ENCODE measurements at places on chromosomes 16 and 17.

DNA sequence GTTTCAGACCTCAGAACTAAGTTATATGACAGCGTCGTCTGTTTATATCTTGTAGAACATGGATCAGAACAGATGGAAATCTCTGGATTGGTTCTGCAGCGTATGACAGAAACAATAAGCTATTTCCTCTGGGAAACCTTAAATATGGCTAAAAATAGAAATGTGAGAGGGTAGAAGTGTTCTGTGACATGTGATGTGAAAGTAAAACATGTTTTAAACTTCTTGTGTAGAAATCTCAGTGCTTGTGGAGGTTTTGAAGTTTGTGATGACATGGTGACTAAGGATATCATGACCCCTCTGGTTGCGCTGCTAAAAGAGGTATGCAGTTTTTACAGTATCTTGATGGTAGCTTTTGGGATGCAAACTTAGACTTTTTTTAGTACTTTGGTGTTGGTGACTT lies 2.8 kb downstream of the HEATR3 start:
- no peak for DNase-seq

- DNase-seq, result no peak
These were observed 7.5 kb downstream of the ASPSCR1 start for GRCh38 chr17:81984773-81985410.

GRCh38 chr16:87580855-87581261 lies 21.4 kb upstream of the JPH3 start:
- DNase-seq, result no peak

DNA sequence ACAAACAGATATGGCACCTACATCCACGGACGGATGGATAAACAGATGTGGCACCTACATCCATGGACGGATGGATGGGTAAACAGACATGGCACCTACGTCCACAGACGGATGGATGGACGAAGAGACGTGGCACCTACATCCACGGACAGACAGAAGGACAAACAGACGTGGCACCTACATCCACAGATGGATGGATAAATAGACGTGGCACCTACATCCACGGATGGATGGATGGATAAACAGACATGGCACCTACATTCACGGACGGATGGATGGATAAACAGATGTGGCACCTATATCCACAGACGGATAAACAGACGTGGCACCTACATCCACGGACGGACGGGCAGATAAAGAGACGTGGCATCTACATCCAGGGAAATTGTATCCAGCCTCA lies 45.6 kb downstream of the TIMM22 start:
- DNase-seq, result no peak

DNA sequence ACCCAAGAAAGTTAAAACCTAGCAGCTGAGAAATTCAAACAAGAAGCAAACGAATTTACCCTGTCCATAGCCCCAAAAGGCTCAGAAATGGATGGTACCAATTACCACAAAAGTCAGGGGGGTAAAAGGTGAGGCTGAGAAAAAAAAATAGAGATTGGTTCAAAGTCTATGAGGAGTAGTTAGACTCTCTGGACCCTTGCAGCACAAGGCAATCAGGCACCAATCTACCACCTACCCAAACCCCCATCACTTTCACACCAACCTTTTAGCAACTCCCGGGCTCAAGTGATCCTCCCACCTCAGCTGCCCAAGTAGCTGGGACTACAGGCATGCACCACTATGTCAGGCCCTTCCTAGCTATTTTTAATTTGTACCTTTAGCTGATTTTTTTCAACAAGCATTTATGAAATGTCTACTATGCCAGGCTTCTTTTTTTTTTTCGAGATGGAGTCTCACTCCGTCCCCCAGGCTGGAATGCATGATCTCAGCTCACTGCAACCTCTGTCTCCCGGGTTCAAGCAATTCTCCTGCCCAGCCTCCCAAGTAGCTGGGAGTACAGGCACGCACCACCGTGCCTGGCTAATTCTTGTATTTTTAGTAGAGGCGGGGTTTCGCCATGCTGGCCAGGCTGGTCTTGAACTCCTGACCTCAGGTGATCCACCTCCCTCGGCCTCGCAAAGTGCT lies 40.8 kb downstream of the USP32 start:
- no peak for DNase-seq

DNA sequence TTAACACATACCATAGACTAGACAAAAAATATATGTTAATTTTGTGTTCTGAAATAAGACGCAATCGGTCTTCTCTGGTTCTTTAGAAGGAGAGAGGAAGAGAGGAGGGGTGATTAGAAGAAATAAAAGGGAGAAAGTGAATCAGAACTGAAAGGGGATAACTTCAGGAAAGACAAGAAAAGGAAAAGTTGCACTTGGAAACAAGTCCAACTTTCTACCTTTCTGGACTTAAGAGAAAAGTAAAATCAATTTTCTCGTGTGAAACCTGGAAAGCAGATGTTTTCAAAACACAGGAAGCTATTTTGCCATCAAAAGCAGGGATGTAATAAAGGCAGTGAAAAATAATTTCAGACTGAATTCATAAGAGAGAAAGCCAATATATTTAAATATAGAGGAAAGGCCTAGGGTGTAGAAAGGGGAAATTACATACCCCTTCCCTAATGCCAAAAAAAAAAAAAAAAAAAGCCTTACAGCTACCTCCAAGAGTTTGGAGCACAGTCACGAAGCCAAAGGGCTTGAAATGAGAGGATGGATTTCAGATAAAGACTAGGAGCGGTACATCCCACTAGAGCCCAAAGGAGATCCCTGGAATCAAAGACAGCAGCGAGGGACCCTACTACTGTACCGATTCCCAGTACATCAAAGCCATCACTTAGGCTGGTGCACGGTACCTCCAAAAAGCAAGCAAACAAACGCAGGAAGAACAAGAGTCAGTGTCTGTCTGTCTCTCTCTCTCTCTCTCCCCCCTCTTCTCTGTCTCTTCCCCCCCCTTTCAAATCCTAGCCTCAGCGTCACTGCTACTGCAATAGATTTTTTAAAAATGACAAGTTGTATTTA lies 12.1 kb upstream of the ZFHX3 start:
- DNase-seq, result no peak

GRCh38 chr16:78448658-78449271 lies 349.3 kb downstream of the WWOX start:
- DNase-seq, result no peak

DNA sequence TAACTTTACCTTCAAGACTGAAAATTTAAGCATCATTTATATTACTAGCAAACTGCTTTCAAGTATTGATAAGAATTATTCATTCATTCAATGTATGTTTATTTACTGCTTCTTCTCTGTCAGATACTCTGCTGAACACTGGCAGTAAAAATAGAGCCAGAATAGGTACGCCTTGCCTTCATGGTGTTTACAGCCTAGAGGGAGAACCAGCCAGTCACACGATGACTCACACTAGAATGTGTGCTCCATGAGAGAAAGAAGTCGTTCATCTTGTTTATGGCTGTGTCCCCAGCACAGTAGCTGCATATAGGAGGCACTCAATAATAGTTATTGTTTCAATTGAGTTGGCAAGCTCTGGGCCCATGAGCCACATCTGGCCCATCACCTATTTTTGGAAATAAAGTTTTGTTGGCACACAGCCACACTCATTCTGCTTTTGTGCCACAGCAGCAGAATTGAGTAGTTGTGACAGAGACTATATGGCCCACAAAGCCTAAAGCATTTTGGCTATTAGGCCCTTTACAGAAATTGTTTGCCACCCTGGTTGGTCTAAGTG lies 84.2 kb downstream of the TMC6 start:
- DNase-seq, result no peak

DNA sequence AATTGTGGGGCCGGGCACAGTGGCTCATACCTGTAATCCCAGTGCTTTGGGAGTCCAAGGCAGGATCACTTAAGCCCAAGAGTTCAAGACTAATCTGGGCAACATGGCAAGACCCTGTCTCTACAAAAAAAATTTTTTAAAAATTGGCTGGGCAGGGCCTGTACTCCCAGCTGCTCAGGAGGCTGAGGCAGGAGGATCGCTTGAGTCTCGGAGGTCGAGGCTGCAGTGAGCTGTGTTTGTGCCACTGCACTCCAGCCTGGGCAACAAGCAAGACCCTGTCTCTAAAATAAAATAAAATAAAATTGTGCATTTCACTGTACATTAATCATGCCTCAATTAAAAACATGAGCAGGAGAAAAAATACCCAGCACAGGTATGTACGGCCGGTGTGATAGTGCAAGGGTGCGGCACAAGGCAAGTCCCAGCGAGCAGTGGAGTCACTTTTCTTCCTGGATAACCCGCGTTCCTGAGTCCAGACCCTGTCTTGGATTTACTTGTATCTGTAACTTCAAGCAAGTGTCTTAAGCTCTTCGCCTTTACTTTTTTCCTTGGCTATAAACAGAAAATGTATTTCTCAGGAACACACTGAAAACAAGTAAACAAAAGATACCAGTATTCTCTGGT lies 11.4 kb downstream of the ZDHHC7 start:
- DNase-seq, result no peak

DNA sequence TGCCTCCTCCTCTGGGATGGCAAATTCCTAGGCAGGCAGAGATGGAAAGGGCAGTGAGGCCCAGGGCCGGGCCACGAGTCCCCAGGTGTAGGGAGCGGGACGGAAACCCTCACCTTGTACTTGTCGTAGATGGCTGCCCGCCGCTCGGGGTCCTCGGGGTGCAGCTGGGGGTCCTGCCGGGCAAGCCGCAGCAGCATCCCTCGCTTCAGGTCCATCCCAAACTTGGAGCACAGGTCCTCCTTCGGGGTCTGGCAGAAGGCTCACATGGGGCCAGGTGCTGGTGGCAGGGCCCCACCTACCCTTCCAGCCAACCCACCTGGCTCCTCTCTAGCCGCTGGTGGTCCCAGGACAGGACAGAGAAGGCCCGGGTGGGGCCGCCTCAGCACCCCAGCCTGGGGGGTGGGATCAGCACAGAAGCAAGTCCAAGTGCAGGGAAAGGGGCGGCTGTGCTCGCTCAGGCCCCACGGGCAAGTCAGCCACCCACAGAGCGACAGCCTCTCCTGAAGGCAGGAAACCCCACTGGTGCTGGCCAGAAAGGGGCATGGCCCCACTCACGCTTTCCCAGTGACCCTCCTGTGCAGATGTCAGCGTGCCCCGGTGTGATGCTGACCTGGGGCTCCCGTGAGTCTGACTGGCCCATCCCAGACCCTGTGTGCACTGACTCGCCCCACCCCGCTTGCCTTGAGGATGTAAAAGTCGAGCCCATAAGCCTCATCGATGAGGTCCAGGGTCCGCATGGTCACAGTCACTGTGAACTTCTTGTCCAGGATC lies 1.8 kb downstream of the MRPL28 start:
- no peak for DNase-seq

GRCh38 chr17:58722696-58723095 lies 30.3 kb downstream of the RAD51C start:
- DNase-seq, result no peak

DNA sequence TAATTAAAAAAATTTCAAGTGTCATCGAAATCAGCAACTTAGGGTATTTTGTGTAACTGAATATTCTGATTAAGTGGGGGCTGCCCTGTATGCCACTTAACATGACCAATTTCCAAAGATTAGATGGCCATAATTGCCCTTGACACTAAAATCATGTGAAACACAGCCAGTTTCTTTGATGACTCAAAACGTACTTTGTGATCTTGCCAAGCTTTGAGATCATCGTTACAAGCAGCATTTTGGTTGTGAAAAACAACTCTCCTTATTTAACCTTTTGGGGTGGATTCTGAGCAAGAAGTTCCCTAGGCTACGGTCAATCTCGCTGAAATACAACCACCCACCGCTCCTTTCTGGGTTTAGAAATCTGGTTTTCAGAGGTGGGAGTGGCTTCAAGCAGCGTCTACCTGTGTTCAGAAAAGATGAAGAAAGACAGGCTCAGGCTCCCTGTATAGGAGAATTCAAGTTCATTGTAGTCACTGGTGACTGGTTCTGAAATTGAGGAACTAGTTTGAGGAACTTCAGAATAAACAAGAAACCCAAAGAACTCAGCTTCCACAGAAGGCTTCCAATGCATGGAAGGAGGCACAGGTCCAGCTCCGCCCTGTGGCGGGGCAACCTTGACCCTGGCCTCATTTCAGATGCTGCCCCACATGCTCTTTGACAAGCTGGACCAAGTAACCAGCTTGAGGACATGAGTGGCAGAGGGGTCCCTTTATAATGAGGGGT lies 9.4 kb downstream of the MAP3K14 start:
- no peak for DNase-seq

- DNase-seq, result no peak
These were observed 72.7 kb downstream of the ABCC1 start for GRCh38 chr16:16021988-16022682.

DNA sequence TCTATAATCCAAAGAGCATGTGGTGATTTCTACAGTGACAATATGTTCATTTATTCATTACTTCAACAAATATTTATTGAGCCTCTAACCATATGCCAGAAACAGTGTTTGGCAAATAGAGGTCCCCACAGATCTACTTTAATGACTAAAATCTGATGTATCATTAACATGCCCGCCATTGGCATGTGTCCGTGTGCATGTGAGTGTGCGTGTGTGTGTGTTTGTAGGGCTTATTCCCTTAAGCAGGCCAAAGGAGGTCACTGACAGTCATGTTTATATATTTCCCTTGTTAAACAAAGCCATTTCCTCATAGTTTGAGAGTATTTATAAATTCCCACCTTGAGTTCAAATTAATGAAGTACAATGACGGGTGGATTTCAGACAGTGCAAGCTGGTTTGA lies 174.4 kb upstream of the IRX6 start:
- DNase-seq, result no peak

DNA sequence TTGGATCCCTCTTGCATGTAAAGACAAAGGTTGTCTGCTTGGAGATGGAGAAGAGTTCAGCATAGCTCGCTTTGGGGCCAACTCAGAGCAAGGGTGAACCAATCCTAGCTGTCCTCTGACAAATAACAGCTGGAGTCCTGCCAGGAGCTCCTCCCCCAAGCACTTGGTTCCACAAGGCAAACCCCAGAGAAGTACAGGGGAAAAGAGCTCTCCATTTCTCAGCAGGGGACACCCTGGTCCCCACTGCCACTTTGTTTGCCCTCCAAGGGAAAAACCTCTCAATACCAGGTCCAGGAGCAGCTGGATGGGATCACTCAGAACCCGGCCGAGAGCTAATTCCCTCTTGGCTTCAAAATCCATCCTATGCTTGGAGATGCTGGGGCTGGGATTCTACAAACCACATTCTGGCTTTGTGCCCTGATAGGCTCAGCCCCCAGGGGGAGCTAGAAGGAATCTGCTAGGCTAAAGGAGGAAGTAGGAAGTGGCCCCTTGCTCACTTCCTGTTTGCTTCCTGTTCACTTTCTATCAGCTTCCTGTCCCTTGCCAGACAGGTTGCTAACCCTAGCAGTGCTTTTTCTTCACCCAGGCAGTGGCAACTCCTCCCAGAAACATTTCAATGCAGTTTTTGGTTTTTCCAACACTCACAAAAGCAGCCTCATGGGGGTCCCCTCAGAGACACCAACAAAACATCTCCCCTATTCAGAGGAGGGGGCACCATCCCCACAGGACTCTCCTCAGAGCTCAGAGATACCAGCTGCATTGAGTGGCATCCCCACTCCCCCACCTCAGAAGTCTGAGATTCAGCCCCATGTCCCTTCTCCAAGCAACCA lies 30.7 kb downstream of the CDRT4 start:
- DNase-seq, result no peak

GRCh38 chr17:81052199-81052997 lies 17.4 kb downstream of the BAIAP2 start:
- no peak for DNase-seq

- no peak for DNase-seq
These were observed 17.1 kb downstream of the NAA60 start for GRCh38 chr16:3460585-3460984.

- DNase-seq, result no peak
These were observed 17.8 kb downstream of the ENPP7 start for GRCh38 chr17:79748295-79749099.

- DNase-seq, result no peak
These were observed 8.9 kb downstream of the CALB2 start for GRCh38 chr16:71367241-71367976.
